Skeletal muscle cell (primary cell): ENCODE measurements at places on chromosomes 7 and 10.

DNA sequence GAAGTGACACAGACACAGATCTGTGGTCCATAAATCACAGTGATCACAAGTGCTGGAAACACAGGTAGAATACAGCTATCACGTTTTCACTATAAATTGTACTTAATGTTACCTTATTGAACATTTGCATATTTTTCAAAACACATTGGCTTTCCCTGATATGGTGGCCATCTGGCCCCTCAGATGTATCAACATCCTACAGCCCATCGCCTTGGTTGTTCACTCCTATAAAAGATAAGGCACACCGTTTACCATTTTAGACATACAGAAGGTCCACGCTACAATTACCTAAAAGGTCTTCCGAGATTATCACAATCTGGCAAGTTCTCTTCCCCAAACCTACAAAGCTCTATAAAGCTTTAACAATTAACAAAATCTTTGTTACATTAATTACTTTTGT, 91.4 kb downstream of the SRPK2 start:
- DNase-seq = no peak

- peak; percentile 52 for DNase-seq
Observed at GRCh38 chr10:33347211-33347610, 12.7 kb upstream of the NRP1 start.

- DNase-seq = peak; percentile 58
Observed at GRCh38 chr7:92644406-92645113, 54.4 kb upstream of the FAM133B start.

GRCh38 chr7:111833466-111833865, 271.2 kb upstream of the IMMP2L start:
- no peak for DNase-seq

DNA sequence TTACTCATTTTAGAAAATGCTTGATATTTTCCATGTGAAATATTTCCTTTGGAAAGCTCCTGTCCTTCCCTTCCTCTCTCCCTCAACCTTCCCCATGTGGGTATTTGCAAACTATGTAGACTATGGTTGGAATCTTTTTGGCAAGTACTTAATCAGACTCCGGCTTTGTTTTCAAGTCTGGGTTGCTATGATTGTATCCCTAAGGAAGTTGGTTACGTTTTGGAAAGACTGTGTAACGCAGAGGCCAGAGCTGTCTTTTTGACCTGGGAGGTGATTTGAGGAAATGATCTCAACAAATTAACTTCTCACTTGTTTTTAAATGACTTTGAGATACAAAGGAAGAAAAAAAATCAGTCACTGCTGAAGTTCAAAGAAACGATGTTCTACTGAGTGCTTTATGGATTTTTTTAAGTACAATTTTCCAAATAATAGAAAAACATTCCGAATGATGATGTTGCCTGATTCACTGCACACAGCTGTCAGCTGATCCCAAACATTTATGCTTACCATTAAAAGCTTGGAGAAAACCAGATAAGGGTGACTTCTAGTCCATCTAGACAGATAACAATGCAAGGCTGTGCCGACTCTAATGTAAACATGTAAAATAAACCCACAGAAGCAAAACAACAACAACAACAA, 145.5 kb upstream of the CELF2 start:
- peak; percentile 61 for DNase-seq

GRCh38 chr7:159000859-159001435, 143.7 kb downstream of the VIPR2 start:
- no peak for DNase-seq

GRCh38 chr7:84664626-84665025, 470.0 kb upstream of the SEMA3A start:
- no peak for DNase-seq

DNA sequence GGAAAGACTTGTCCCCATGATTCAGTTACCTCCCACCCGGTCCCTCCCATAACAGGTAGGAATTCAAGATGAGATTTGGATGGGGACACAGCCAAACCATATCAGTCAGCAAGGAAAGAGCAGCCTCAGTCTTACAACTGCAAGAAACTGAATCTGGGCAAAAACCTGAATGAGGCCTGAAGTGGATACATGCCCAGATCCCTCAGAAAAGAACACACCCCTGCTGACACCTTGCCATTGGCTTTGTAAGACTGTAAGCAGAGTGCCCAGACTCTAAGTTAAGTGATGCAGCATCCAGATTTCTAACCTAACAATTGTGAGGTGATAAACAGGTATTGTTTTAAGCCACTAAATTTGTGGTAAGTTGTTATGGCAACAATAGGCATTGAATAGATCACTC, 670.8 kb downstream of the SORCS1 start:
- DNase-seq = no peak

GRCh38 chr7:70647801-70648498, 484.0 kb upstream of the GALNT17 start:
- DNase-seq = peak; percentile 37
